NB4 (cell line): ENCODE measurements at places on chromosomes 3 and 15.
A peak's percentile ranks its signal among the peaks of the same experiment; 100 is the strongest.

GRCh38 chr3:129618901-129619671 lies 12.6 kb upstream of the PLXND1 start:
- no peak for DNase-seq

DNA sequence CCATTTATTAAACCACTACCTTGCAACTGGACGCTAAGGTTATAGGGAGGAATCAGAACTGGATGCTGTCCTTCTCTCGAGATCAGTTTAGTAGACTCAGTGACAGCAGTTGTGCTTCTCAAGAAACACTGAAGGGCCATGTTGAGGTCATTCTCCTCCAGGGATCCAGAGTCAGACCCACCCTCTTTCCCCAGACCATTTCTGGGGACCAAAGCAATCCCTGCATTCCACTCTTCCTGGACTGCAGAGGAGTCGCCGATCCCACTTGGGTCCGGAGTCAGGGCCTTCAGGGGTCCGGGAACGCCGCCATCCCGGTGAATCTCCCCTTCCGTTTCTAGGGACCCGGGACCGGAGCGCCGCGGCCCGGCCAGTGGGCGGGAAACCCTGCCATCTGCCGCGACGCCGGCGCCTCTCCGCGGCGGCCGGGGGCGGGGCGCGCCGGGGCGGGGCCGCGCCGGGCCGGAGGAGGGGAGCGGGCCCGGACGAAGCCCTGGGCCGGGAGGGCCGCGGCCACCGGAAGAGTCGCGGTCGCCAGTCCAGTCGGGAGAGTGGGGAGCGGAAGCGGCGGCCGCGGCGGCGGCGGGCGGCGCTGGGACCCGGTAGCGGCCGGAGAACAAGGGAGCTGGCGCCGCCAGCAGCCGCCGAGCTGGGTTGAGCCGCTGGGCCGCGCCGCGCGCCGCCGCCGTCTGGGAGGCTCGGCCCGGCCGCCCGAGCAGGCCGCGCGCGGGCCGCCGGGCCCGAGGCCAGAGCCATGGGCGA lies at the start of gene DVL3:
TSS of gene DVL3 (plus strand) at position 493 of the 759 bp plus-strand sequence. CDS start at position 752, 259 bp downstream.
- DNase-seq = peak; percentile 78

DNA sequence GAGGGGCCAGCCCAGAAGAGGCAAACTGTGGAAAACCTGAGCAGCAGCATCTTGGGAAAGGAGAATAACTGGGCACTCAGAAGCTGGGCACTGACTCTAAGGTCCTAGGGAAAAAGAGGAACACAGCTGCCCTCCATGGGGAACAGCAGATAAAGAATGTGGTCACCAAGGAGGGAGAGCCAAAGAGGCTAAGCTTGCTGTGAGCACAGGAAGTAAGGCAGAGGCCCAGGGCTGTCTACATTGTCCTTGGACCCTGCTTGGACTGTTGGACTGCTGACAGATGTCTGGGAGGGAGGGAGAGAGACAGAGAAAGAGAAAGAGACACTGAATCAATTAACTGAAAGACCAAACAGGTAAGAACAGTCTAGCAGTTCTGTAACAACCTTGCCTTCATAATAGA lies 4.5 kb upstream of the MNS1 start:
- peak; percentile 62 for DNase-seq

DNA sequence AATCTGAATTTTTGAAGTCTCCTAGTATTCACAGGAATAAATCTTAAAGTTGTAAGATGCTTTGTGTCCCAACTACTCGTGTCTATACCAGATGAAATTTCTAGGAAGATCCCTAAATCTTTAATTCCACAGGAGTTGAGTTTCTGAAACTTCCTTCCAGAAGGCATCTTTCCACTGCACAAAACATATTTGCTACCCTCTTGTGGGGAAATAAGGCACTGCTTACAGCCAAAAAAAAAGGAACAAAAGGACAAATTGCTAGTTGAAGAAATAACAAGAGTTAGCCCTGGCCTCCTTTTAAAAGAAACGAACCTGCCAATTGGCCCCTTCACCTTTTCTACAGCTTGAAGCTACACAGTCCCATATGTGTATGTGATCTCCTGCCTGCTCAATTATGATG lies 54.0 kb downstream of the TAFA4 start:
- DNase-seq = peak; percentile 21

- DNase-seq = no peak
Measured at GRCh38 chr3:167615030-167615429, 38.7 kb downstream of the WDR49 start.

DNA sequence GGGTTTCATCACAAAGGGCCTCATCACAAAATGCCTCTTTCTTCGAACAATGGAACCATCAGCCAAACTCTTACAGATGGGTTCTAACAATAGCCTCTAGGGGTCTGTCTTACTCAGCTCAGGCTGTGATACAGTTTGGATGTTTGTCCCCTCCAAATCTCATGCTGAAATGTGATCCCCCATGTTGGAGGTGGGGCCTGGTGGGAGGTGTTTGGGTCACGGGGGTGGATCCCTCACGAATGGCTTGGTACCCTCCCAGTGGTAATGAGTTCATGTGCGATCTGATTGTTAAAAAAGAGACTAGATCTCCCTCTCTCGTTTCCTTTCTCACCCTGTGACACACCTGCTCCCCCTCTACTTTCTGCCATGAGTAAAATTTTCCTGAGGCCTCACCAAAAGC lies 47.9 kb upstream of the LIPC start:
- no peak for DNase-seq

- DNase-seq = no peak
Measured at GRCh38 chr3:150351398-150351797, 56.7 kb upstream of the TSC22D2 start.

DNA sequence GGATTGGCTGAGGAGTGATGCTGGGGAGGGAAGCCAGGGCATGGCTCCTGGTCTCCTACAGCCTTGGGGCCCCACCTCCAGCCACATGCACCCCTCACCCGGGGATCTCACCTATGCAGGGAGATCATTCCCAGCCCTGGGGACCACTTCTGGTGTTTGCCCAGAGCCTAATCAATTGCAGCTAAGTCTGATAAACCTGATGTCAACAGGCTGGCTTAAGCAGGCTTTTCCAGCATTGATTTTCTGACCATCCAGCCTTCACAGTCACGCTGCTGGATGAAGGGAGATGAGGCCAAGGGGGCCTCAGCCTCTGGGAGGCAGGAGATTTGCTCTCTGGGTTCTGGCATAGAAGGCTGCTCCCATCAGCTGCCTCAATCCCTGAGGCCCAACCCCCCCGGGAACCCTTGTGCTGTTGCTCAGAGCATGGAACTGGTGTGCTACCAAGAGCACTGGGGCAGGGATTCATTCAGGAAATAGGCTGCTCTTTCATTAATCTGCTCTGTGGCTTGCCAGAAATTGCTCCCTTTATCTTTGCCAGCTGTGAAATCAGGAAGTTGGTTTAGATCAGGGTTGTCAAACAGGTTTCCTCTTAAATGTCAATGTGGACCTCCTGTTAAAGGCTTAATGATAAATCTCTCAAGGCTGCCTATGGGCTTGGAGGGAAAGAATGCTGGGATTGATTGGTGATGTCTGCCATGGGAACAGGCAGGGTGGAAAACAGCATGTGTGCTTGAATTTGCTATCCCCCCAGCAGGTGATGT lies 19.0 kb downstream of the FAM3D start:
- no peak for DNase-seq

- DNase-seq = peak; percentile 17
Measured at GRCh38 chr3:12840591-12841148, 695 bp downstream of the RPL32 start.

- DNase-seq = no peak
Measured at GRCh38 chr3:128076483-128077201, 24.4 kb downstream of the SEC61A1 start.

DNA sequence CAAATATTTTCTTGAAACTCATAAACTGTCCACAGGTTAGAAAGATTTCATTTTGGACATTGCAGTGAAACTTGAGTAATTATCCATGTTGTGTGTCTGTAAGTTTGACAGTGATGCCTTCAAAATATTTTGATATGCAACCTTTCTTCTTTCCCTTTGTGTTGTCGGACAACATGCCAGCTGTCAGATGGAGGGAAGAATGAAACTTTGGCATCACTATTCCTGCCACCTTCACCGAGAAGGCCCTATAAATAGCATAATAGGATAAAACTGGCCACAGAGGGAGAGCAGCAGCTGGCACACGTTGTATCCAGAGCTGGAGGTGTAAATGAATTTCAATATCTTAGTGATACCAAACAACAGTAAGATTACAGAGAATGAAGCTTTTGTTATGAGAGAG lies 436.7 kb upstream of the CFAP20DC start:
- DNase-seq = no peak

DNA sequence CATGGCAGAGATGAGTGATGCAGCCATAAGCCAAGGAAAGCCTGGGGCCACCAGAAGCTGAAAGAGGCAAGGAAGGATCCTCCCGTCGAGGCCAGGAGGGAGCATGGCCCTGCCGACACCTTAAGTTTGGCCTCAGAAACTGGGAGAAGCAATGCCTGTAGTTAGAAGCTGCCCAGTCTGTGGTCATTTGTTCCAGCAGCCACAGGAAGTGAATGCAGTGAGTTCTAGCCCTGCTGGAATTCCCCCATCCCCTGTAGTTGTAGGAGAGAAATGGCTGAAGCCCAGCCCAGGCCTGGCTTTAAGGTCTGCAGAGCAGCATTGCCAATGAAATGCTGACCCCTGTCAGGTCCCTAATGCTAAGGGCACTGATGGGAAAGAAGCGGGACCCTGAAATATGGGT lies 12.2 kb upstream of the CHSY1 start:
- DNase-seq = no peak

DNA sequence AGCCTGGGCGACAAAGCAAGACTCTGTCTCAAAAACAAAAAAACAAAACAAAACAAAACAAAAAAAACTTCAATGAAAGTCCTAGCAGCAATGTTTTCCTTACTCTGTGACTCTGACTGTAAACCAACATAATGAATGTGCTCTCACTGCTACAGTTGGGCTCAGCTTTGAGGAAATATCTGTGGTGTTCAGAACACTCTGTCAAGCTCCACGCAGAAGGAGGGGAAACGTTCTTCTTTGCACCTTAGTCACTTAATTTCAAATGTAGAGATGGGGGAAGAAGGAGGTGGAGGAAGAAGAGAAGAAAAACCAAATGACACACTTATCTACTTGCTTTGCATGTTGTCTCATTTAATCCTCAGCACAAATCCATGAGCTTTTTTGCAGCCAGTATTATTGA lies 107.1 kb upstream of the UBE3A start:
- DNase-seq = no peak

DNA sequence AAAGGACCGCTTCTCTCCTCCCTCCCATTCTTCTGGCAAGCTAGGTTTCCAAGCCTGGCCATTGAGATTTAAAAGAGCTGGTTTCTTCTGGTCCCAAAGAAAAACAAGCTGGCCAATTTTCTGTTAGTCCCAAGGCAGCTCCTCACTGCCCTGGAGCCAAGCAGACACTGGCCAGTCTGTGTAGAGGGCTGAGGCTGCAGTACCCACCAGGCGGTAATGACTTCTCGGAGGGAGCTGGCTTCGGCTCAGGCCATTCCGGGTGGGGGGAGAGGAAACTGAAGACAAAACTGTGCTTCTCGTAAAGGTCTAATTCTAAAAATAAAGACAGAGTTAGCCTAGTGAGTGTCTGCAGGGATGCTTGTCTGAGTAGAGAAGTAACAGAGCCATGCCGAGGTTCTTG lies 78.5 kb upstream of the SMAD3 start:
- no peak for DNase-seq

DNA sequence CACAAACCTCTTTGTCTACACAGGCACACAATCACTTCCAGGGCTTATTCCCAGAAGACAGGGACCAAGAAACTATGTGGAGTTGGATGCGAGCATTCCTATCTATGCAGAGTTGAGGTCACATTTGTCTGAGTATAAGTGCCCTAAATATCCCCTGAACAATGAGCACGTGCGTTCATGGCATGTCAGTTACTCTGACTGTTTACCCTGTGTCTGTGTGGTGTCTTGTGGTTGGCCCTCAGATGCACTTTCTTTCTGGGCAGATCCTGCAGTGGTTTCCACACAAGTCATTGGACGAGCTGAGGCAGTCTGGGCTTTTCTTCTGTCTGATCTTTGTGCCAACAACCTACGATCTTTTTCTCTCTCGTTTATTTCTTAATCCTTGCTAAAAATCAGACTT lies 134.5 kb downstream of the FBN1 start:
- no peak for DNase-seq

- DNase-seq = no peak
Measured at GRCh38 chr3:128556384-128556783, 63.4 kb upstream of the GATA2 start.

DNA sequence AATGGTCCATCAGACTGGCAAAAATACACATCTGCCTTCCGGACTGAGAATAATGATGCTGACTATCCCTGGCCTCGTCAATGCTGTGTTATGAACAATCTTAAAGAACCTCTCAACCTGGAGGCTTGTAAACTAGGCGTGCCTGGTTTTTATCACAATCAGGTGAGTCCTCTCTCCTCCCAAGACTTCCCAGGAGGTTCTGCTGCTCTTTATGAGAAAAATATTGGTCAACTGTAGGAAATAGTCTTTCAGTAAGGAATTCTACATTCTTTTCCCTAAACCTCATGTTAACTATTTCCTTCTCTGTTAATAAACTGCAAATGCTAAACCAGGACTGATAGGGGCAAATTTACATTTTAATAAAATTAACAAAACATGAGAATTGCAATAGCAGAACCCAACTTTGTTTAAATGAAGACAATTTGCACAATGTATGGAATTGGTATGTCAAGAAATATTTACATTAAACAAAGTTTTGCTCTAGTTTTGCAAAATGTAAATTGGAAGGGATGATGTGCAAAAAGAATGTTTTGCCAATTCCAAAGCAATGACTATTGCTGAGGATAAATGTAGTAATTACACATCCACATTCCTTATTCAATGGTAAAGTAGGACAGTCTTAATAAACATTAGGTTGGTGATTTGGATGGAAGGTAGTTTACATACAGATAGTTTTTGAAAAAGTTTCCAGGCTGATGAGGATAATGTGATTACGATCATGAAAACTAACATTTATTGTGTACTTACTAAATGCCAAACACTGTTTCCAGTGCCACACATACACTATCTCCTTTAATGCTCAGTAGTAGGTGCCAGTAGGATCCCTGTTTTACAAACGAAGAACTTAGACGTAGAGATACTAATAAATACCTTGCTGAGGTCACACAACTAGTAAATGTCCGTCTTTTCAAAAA lies 21.1 kb downstream of the UPK1B start:
- no peak for DNase-seq

DNA sequence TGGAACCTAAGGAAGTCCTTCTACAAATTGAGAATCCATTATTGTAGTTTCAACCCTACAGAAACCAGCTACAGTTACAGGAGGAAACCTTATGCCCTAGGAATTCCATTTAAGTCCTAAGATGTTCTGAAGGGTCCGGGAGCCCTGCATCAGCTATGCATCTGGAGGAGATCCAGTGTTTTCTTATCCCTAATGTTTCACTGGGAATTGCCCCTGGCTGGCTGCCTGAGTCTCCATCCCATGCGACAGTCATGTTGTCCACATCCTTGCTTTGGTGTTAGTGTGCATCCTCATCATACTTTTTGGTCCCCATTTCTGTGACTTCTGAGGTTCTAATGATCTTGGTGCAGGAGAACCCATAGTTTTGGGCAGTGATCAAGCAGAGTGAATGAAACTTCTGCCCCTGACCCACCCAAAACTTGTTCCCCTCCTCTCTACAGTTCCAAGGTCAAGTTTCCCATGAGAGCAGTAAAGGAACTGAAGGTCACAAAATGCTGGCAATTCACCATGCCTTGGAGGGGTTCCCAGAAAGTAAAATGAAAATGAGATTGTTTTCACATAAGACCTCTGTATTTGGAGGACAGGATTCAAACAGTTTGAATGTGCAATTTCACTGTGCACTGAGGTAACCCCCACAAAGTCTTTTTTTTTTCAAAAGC lies 121.9 kb upstream of the PHLDB2 start:
- no peak for DNase-seq

GRCh38 chr3:10023587-10024310 lies 2.5 kb upstream of the FANCD2 start:
- peak; percentile 48 for DNase-seq

- no peak for DNase-seq
Measured at GRCh38 chr3:179860275-179861107, 176.2 kb downstream of the PEX5L start.

GRCh38 chr3:10594915-10595314 lies 89.5 kb upstream of the ATP2B2 start:
- DNase-seq = peak; percentile 87
